ENCODE measurements at places on chromosomes 16 and 17.

GRCh38 chr17:43766413-43767052 lies 7.9 kb upstream of the SOST start:
- no peak for DNase-seq

DNA sequence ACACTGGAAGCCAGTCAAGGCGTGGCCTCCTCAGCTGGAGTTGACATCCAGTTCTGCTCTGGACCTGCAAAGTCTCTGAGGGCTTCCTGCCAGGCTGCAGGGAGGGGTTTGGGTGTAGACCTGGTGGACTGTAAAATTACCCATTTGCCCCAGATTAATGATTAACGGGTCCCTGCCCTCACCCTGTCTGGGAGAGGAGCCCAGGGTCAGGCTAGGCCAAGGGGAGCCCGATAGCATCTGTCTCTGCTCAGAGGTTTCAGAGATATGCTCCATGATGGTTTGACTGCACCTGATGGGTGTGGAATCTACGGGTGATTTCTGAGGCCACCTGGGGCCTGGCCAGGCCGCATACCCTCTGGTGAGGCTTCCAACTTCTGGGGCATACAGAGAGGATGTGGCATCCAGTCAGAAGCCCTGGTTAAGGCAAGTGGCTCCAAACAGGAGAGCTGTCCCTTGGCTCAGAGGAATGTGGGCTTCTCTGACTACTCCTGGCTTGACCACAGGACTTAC lies 11.2 kb downstream of the PPY start:
- no peak for DNase-seq

GRCh38 chr16:11670171-11671131 lies 2.2 kb downstream of the SNN start:
- DNase-seq, result no peak

DNA sequence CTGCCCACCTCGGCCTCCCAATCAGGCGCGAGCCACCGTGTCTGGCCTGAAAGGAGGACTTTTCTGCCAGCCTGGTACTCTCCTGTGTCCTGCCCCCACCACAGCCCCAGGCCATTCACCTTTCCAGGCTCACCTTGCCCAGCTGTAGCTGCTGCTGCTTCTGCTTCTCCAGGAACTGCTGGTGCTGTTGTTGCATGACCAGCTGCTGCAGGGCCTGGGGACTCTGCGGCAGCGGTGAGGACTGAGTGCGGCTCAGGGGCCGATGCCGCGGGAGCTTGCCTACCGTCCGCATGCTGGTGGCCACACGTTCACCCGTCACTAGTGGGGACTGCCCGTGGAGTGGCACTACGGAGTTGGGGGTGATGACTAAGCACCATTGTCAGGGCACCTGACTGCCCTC lies 17.7 kb downstream of the G6PC3 start:
- no peak for DNase-seq

DNA sequence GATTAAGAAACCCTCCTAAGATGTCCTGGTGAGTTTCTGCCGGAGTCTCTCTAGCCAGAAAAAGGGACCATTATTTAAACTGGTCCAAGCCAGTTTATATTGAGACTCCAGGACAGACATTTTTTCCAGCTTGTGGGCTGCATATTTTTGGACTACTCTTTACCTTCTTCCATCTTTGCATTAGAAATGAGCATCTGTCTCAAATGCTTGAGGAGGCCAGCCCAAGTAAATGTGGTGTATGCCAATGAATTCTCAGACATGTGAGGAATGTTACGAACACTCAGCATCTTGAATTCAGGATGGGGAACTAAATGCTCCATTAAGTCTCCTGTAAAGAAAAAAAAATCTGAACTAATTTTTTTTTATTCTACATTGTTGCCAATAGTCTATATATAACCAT lies 18.4 kb downstream of the TUBD1 start:
- DNase-seq, result no peak

GRCh38 chr16:22424161-22424937 lies 49.9 kb upstream of the CDR2 start:
- no peak for DNase-seq

- DNase-seq, result peak; percentile 77
These were observed 9.4 kb upstream of the MYLK3 start for GRCh38 chr16:46757339-46758050.

- peak; percentile 24 for DNase-seq
These were observed 379.8 kb downstream of the UTP18 start for GRCh38 chr17:51640108-51640622.

GRCh38 chr17:60665602-60666001 lies 12.0 kb upstream of the BCAS3 start:
- no peak for DNase-seq

DNA sequence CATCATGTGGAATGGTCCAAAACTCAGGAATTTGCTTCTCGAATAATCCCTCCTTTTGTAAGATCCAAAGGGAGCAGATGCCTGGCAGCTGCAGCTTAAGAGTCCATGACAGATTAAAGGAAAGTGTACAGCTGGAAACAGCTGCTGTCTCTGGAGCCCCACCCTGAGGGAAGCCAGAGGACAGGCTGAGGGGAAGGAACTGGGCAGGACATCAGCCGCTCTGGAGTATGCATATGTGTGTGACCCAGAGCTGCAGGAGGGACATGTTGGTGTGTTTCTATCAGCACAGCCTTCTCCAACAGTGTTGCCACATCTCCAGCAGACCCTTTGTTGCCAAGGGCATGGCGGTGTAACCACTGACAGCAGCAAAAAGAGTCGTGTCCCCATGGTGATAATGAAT lies 46.2 kb downstream of the CYB561 start:
- no peak for DNase-seq

GRCh38 chr16:83348991-83349390 lies 458.8 kb upstream of the HSBP1 start:
- no peak for DNase-seq

DNA sequence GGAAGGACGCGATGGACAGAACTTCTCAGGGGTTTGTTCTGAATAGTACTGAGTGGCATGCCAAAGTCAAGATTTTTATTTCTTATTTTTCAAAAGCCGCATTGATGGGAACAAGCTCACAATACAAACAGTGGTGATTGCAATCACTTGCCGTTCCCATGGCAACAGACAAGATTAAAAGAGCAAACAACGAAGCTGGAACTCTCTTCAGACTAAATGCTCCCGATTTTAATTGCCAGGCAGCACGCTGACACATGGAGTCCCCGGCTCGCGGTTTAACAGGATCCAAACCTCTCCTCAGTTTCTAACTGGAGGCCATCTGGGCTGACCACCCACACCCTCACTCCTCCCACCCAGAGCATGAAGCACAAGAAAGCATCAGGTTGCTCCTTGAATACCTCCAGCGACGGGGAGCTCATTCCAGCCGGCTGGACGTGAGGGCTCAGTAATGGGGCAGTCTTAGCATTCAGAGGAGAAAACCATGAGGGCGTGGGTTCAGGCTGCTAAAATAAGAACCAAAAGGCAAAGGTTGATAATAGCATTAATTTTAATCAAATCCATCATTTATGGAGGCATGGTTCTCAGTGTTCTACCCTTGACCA lies 41.5 kb downstream of the AIPL1 start:
- no peak for DNase-seq

DNA sequence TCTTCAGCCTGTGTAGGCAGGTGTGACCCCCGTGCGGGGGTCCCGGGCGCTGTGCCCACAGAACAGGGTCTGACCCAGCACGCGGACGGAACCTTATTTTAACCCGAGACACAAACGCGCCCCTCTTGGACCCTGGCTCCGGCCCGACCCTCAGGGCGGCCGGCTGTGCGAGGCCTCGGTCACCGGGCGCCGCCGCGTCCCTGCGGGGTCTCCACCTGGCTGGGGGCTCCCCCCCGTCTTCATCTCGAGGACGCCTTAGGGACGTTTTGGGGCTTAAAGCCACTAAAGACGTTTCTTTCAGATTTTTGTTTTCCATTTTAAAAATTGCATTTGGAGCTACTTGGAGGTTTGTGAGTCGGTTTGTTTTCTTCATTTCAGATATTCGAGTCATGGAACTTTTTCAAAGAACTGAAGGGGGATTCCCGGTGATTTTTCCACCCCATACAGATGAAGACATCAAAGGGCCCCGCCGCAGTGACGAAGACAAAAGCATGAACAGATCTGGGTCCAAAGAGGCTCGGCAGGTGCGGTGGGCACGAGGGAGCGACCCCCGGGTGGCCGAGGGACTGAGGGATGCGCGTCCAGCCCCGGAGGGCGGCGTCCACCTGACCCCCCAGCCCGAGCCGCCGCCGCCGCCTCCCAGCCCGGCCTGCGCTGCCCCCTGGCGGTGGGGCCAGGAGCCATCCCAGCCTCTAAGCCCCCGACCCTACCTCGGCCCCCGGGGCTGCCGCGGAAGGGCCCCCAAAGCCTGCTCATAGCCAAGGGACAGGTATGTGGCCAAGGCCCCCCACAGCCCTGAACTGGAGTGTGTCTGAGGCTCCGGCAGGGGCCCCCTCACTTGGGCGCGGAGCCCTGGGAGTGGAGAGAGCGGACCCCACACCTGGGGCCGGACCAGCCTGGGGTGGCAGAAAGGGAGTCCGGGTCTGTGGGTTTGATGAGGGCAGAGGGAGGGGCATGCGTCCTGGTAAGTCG lies 3.8 kb upstream of the CD7 start:
- no peak for DNase-seq

DNA sequence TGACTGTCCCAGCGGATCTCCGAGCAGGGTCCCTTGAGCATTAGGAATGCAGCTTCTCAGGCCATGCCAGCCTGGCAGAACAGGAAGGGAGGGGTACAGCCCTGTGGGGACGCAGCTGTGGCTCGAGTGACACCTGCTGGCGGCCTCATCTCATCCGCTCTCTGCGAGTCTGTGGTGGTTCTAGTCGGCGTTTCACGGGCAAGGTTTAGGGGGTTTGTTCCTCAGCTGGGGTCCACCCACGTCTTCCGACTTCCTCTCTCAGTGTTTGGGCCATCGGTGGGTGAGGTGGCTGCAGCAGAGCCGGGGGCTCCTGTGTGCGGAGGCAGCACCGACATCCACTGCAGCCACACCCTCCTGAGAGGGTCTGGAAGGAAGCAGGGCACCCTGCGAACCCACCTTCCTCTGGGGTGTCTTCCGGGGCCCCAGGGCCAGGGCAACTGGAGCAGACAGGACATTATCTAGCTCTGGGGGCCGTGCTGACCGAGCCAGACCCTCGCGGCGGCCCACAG lies 33.3 kb downstream of the JPH3 start:
- DNase-seq, result peak; percentile 75

GRCh38 chr17:4908711-4909496 lies 6.0 kb upstream of the CHRNE start:
- peak; percentile 91 for DNase-seq

- DNase-seq, result no peak
These were observed 29.9 kb downstream of the HASPIN start for GRCh38 chr17:3753624-3754023.

DNA sequence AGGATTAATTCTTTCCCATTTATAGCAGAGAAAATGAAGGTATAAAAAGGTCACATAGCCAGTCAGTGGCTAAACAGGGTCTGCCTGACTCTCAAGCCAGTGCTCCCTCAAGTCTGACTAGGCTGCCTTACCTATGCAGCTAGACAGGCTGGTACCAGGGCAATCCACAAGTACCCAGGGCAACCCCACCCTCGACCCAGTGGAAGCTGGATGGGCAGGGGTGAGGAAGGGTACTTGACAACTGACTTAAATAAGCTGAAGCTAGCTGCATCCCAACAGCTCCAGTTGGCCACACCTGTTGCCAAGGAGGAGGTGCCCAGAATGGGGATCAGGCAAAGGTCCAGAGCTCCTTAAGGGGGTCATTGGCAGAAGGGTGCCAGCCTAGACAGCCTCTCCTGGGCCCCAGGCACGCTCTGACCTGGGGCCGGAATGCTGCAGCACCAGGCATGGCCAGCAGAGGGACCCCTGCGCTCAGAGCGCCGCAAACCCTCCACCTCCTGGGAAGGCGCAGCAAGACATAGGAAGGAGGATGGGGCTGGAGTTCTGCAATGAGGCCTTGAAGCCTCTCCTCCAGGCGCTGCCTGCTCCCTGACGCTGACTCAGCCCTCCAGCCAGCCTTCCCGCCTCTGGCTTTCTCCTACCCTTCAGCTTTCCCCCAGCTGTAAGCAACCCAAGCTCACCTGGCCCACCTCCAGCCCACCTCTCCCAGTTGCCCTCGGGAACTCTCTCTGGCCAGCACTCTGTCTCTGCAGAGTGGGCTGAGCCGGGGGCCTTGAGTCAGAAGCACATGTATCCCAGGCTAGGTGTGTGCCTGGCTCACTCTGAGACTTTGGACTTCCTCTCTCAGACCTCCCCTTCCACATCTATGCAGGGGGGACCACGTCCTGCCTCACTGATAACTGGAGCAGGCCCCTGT lies 28.8 kb downstream of the MPP2 start:
- peak; percentile 85 for DNase-seq
